ENCODE measurements at places on chromosomes 7 and 10.

GRCh38 chr10:64873088-64873487 is 1351.9 kb downstream of the REEP3 start:
- no peak for DNase-seq

DNA sequence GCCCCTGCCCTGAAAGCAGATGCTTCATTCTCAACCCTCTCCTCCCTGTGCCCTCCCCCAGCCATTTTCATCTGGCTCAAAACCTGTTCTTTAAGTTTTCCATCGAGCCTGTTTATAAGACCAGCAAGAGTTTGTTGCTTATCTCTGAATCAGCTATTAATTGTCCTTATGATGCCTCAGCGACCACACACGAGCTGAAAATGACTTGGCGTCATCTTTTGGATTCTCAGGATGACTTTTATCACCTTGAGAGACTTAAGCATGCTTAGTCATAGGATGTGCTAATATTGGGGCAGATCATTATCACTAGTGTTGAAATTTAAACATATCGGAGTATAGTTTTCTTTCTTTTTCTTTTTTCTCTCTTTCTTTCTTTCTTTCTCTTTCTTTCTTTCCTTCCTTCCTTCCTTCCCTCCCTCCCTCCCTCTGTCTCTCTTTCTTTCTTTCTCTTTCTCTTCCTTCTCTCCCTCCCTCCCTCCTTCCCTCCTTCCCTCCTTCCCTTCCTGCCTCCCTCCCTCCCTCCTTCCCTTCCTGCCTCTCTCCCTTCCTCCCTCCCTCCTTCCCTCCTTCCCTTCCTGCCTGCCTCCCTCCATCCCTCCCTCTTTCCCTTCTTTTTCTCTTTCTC is 184.5 kb downstream of the PHTF2 start:
- no peak for DNase-seq

- no peak for DNase-seq
These were observed 44.0 kb upstream of the ANK3 start for GRCh38 chr10:60433684-60434083.

- no peak for DNase-seq
These were observed 243.0 kb downstream of the ADRA2A start for GRCh38 chr10:111319866-111320265.

GRCh38 chr10:97861924-97862323 is 12.3 kb downstream of the GOLGA7B start:
- DNase-seq: no peak

DNA sequence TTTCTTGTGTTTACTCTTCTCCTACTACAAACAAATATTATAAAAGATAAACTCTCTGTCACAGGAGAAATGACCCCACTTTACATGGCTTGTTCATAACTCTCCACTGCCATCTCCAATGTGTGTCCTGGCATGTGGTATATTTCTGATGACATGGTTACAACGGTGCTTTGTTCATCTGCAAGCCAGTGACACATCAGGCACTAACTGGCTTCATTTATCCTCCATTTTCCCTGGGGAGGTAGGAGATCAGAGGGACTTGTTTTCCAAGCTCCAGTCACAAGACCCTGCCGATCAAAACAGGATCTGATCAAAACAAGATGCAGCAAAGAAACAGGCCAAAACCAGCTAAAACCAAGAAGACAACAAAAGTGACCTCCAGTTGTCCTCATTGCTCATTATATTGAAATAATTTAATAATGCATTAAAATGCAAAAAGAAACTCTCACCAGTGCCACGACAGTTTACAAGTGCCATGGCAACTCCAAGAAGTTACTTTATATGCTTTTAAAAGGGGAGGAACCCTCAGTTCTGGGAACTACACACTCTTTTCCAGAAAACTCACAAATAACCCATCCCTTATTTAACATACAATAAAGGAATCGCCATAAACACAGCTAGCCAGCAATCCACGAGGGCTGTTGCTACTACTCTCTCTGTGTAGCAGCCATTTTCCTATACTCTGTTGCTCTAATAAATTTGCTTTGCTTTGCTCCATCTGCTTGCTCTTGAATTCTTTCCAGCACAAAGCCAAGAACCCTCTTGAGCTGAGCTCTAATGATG is 224.2 kb downstream of the XPNPEP1 start:
- DNase-seq: no peak

DNA sequence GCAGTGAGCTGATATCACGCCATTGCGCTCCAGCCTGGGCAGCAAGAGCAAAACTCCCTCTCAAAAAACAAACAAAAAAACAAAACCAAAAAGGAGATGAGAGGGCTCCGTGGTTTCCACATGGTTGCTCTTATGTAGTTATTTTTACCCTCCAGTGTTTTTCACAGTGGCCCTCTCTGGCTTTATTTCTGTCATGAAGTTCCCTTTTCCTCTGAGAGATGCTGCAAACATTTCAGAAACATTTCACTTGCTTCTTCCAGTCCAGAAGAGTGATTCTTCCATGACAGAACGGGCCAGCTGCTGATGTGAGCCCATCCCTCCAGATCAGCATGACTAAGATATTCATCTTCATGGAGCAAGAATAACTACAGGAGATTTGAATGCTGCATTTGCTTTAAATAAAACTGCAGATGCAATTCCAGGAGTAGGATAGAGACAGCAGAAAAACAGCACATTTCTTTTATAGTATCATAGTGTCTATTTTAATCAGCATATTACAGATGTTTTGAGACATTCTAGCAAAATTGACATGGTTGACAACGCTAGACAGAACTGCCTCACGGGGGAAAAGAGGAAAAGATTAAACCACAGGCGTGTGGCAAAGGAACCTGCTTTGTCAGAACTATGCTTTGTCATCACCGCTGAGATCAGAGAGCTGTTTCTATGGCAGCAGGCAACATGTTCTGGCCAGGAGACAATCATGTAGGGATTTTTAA is 40.3 kb downstream of the NRCAM start:
- DNase-seq: no peak

DNA sequence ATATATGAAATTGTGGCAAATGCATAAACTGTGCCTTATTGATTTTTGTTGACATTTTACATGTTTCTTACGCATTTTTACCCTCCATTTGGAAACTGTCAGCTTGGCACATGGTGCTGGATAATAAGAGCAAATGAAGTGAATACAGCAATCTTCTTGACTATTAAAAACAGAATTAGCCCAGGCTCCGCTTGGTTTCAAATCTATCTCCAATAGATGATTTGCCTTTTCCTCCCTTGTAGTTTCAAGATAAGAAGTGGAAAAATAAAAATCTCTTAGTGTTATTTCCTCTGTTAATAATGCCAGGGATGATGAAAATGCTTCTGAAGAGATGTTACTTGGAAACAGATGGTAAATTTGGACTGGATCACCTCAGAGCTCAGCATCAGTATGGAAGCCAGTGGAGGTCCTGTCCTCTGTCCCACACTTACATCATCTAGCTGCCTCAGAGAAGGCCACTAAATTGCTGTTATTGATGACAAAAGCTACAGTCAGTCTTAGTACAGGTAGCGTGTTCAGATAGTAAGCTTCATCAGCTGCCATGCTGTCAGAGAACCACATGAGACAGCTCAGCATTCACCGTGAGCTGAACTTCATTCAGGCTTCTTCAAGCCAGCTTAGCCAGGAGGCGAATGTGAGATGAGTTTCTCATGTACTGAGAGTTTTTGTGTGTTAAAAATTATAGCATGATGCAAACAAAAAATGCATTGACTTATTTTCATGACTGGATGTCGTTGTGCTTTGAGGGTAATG is 246.8 kb downstream of the CELF2 start:
- no peak for DNase-seq

GRCh38 chr10:58143944-58144343 is 123.8 kb downstream of the IPMK start:
- DNase-seq: no peak

- no peak for DNase-seq
These were observed 143.5 kb upstream of the TRIM24 start for GRCh38 chr7:138316421-138317043.

DNA sequence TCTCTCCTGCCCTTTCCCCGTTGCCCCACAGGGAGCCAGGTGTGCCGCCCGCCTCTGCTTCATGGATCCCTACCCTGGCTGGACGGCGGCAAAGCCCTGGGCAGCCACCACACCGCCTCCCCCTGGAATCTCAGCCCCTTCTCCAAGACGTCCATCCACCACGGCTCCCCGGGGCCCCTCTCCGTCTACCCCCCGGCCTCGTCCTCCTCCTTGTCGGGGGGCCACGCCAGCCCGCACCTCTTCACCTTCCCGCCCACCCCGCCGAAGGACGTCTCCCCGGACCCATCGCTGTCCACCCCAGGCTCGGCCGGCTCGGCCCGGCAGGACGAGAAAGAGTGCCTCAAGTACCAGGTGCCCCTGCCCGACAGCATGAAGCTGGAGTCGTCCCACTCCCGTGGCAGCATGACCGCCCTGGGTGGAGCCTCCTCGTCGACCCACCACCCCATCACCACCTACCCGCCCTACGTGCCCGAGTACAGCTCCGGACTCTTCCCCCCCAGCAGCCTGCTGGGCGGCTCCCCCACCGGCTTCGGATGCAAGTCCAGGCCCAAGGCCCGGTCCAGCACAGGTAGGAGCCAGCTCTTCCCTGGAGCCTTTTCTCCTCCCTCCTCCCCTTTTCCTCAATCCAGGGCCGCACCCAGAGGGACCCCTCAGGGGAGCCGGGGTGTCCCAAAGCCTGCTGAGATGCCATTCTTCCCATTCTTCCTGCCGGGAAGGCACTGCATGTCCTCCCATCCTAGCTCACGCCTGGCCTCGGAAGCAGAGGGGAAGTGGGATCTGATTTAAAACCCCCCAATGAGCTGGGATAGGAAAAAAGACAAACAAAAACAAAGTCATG is 4.0 kb downstream of the GATA3 start:
- DNase-seq: no peak

GRCh38 chr7:68176974-68177373 is 1180.3 kb downstream of the TYW1 start:
- no peak for DNase-seq

GRCh38 chr7:44325811-44326241 is 432 bp upstream of the CAMK2B start:
- no peak for DNase-seq

- DNase-seq: no peak
These were observed 73.9 kb upstream of the PTN start for GRCh38 chr7:137417464-137417863.

Data from activated naive CD4-positive, alpha-beta T cell treated with anti-CD3 and anti-CD28 coated beads, Interleukin-2, amount 50 U/mL, for 16 hours (primary cell).